Inflammatory macrophage treated with lipopolysaccharide for 4 hours (primary cell): ENCODE measurements at places on chromosomes 12 and 14.

GRCh38 chr12:16112612-16113560, 164.6 kb downstream of the SLC15A5 start:
- DNase-seq, result no peak

GRCh38 chr12:93622485-93622884, 50.0 kb downstream of the SOCS2 start:
- no peak for DNase-seq

DNA sequence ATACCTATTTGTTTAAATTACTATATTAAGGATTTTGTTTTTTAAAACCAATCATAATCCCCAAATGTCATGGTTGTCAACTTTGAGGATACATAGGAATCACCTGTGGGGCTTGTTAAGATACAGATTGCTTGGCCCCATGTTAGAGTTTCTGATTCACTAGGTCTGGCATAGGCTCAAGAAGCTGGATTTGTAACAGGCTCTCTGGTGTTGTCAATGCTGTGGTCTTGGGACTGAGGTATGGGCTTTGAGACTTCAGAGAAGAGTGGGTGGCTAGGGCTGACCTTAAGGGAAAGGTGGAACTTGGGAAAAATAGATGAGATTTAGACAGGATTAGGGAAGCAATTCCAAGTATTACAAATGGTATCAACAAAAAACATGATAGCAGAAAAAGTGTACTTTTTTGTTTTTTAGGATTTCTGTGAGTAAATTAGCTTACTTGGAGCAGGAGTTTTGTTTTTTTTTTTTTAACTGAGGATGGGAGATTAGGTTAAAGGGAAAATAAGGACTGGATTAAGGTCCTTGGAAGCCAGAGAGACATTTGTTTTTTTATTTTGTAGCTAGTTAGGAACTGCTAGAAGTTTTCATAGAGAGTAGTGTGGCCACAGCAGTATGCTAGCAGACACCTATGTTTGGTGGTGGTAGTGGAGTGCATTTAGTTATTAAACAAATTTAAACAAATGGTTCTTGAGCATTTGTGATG, 88.6 kb downstream of the RAD51B start:
- no peak for DNase-seq

GRCh38 chr14:68932686-68933085, 46.4 kb downstream of the ACTN1 start:
- DNase-seq, result peak; percentile 61

DNA sequence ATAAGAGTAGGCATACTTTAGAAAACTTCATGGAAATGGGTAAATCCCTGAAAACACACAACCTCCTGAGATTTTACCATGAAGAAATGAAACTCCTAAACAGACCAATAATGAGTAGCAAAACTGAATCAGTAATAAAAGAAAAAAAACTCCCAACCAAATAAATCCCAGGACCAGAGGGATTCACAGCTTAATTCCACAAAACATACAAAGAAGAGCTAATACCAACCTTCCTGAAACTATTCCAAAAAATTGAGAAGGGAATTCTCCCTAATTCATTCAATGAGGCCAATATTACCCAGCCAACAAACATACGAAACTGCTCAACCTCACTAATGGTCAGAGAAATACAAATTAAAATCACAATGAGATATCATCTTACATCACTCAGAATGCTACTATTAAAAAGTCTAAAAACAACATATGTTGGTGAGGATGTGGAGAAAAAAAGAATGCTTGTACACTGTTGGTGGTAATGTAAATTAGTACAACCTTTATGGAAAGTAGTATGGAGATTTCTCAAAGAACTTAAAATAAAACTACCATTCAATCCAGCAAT, 97.3 kb upstream of the ST8SIA1 start:
- no peak for DNase-seq

DNA sequence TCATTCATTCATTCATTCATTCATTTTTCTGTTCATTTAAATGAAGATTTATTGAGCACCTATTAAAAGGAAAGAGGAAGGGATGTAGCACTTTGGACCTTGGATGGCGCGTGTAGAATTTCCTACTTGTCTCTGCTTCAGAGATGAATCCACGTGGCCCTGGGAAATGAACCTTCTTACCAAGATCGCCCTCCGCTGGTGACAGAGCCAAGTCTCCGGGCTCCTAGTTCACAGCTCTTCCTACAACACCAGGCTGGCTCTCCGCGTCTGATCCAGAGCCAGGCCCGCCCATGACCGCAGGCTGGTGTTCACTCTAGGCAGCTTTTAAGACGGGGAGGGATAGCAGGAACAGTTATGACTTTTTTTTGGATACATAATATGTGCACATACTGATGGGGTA, 70.9 kb upstream of the PIWIL1 start:
- no peak for DNase-seq

- no peak for DNase-seq
Observed at GRCh38 chr12:3185260-3185870, 108.2 kb downstream of the TSPAN9 start.

- DNase-seq, result no peak
Observed at GRCh38 chr12:122072031-122072970, 6.3 kb upstream of the MLXIP start.

GRCh38 chr14:32702562-32702961, 236.1 kb upstream of the NPAS3 start:
- DNase-seq, result no peak

GRCh38 chr14:61064210-61064609, 83.2 kb downstream of the SLC38A6 start:
- DNase-seq, result no peak

DNA sequence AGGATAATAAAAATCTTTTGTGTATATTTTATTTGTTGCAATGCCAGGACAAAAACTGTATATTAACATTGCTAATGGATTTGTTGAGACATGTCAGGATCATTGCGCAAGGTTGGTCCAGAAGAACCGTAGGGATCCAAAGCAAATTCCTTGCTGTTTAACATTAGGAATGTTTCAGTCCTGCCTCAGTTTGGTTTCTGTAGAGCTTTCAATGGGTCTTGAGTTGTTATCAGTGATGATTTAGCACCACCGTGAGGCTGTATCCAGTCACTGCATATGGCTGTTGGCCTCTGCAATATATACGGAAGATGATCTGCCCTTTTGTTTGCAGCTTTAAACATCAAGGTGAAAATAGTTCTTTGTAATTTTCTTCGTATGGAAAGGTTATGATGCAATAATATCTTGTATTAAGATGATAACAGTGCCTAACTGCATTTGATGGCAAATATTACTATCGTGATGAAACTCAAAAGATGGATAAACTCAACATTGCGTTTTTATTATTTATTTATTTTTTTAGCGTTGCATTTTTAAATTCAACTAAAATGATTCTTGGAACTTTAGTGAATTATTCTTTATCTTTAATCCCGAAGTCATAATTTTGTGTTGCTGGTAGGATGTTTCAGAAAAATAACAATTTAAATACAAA, 231.2 kb downstream of the AKAP6 start:
- peak; percentile 46 for DNase-seq

DNA sequence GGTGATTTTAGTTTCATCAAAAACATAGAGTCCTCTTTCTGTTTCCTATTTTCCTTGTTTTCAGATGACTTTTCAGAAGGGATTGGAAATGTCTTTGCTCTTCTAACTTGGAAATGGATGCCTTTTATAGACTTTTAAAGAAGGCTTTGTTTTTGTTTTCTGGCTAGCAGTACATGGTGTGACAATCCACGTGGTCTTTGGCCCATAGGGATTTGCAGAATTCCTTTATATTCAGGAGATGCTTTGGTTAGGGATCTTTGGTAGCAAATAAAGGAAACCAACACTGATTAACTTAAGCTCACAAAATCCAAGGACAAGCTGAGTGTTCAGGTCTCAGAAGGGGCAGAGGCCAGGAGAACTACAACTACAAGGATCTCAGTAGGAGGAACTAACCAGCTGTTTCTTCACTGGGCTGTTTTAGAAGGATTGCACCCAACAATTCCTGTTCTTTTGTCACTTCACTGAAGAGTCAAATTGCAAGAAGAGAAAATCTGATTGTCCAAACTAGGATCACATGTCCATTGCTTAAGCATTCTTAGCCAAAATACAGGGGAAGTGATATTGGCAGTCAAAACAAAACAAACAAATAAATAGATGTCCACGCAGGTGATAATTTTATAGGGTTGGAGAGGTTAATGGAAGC, 58.6 kb upstream of the MANSC4 start:
- peak; percentile 30 for DNase-seq

- DNase-seq, result no peak
Observed at GRCh38 chr12:103387385-103387784, 108.4 kb downstream of the C12orf42 start.

DNA sequence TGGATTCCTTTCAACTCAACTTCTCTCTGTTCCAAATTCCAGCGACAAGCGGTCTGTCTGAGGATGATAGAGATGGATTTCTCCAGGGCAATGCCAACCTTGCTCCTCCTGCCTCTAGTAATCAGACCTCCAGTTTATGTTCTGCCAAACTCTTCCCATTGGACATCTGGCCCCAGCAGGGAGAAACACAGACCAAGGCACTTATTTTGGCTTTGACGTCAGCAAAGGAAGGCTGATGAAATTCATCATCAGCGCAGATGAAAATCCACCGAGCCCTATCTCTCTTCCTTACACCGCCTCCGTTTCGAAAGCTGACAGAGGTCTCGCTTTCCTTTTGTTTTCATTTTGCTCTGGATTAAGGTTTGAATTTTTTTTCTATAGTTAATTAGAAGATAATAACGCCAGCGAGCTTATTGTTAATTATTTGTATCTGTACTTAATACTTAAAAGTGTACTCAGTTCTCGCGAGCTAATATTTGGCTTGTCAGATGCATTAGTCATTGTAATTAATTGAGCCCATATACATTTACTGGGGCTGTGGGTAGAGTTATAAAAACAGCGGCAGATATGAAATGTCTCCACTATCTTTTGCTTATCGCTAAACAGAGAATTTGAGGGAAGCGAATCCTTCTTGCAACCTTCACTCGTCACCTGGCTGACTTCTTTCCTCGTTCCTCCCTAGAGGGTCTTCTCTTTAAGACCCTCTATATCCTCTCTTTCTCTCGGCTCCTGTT, 35.9 kb upstream of the MED13L start:
- DNase-seq, result no peak

DNA sequence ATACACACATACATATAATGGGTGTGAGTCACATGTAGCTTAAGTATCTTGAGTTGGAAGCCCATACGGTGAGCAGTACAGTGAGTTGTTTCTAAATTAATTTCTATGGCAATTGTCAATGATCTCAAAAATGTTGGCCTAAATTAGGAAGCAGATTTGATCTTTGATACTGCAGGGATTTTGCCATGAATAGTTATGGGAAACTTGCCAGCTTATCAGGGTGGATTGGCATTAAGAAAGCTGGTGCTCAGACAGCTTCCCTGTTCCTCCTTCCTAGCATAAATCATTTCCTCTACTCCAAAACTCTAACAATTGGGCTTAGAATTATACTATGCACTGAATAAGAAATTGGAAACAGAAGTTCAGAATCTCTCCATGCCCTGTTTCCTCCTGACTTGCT, 150.9 kb upstream of the FRMD6 start:
- no peak for DNase-seq

- DNase-seq, result peak; percentile 34
Observed at GRCh38 chr12:54723379-54724256, 75.5 kb upstream of the DCD start.

DNA sequence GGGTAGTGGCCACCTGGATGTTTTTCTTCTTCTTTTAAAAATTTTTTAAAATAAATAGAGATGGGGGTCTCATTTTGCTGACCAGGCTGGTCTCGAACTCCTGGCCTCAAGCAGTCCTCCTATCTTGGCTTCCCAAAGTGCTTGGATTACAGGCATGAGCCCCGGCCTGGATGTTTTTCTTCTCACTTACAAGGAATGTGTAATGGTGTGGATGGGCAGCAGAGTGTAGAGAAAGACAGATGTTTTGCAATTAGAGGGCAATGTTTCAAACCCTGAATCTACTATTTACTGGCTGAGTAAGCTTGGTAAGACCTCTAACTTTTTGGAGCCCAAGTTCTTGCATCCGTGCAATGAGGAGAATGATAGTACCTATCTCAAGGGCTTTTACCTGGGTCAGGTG, 48.1 kb downstream of the ADCK1 start:
- no peak for DNase-seq

- DNase-seq, result peak; percentile 2
Observed at GRCh38 chr14:70045844-70046535, 142.8 kb downstream of the SLC8A3 start.

- DNase-seq, result no peak
Observed at GRCh38 chr12:130242506-130242905, 80.2 kb downstream of the FZD10 start.
